ENCODE measurements at places on chromosomes 16 and 17. TPM values are rescaled to one million over a fixed set of nuclear protein-coding genes. Genes with fewer than 3 reads are reported as not detected.

REXO5 gene
- 11.2 TPM for total RNA-seq

GRCh38 chr17:50676065-50676975 lies 31.4 kb downstream of the ANKRD40 start:
- no peak for DNase-seq
- H3K27ac ChIP-seq: no peak overlapping the region
- H3K36me3 ChIP-seq: no peaks in the 10 kb centered on the region
- H3K4me3 ChIP-seq: no peak overlapping the region
- H3K4me1 ChIP-seq: peaks cover 2% of the 10 kb centered on the region

TOP2A gene
- 567 TPM for total RNA-seq

ABCC12 gene
- total RNA-seq: not detected

DNA sequence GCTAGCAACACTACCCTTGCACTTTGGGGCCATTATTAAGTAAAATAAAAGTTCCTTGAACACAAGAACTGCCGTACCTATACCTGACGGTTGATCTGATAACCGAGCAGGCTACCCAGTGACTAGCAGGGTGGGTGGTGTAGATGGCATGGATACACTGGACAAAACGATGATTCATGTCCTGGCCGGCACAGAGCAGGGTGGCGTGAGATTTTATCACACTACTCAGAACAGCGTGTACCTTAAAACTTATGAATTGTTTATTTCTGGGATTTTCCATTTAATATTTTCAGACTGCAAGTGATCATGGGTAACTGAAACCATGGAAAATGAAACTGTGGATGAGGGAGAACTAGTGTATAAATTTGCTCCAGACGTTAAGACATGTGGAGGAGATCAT lies 41.0 kb upstream of the MSI2 start:
- no peak overlapping the region for H3K27ac ChIP-seq
- DNase-seq: no peak
- no peaks in the 10 kb centered on the region for H3K36me3 ChIP-seq
- H3K4me3 ChIP-seq: no peak overlapping the region
- H3K4me1 ChIP-seq: no peaks in the 10 kb centered on the region
- peaks cover 21% of the 10 kb centered on the region for H3K27me3 ChIP-seq

- H3K4me3 ChIP-seq: no peak overlapping the region
- H3K27ac ChIP-seq: no peak overlapping the region
- no peaks in the 10 kb centered on the region for H3K27me3 ChIP-seq
- no peak for DNase-seq
- H3K4me1 ChIP-seq: peaks cover 6% of the 10 kb centered on the region
Measured at GRCh38 chr16:87728026-87728425, 37.8 kb downstream of the KLHDC4 start.

All from activated CD8-positive, alpha-beta T cell treated with anti-CD3 and anti-CD28 coated beads, Interleukin-2, amount 10 ng/mL, durations not matched to agents 7 days and 5 days (primary cell).